Gastroesophageal sphincter (tissue), 4 donors: ENCODE measurements at places on chromosomes 5 and 9. TPM values are rescaled to one million over a fixed set of nuclear protein-coding genes. Genes with fewer than 3 reads are reported as not detected.

DNA sequence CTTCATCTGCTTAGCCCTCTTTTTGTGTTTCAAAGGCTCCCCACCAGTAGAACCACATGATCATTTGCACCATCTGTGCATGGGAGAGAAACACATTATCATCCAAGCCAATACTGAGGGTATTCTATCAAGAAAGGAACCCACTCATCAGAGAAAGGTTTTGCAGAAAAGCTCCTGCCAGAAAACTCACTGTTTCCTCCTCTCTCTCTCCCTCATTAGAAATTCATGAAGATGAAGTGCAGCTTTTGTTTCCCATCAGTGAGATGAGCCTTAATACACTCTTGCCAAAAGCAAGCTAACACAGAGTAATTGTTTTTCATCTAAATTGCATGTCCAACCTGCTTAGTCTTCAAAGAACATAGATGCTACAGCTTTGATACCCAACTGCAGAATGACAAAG, 142.4 kb upstream of the GRAMD2B start:
- ATAC-seq, result no peak

DNA sequence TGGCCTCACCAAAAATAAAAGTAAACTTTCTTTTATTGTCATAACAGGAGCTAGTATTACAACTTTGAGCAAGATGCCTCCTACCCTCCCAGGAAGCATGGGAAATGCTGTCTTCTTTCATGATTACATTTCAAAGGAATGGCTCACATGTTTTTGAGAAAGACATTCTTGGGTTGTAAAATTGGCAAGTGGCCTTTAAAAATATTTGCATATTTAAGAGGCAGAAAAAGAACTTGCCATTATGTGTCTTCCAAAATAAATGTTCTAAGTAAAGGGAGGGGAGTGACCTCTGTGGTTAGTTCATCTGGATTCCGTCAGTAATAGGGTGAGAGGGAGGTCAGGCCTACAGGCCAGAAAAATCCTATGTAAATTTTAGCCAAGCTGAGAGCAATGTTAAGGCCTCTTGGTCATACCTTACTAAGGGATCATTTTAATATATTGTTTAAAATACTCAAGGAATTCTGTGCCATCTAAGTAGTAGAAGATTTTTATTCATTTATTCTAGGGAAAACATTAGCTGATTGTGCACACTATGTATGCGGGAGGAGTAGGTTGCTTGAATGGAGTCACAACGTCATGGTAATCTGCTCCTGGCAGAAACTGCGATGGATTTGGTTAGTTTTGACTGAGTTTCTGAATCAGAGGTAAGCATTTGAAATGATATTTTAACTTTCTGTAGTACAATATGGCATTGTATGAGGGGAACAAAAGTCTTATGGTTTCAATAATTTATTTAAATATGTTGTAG, 1485.7 kb upstream of the CDH9 start:
- no peak for ATAC-seq

- ATAC-seq, result no peak
Observed at GRCh38 chr5:6746244-6746643, 33.0 kb downstream of the TENT4A start.

GRCh38 chr5:57054135-57054534, 102.2 kb upstream of the MIER3 start:
- ATAC-seq, result no peak

DNA sequence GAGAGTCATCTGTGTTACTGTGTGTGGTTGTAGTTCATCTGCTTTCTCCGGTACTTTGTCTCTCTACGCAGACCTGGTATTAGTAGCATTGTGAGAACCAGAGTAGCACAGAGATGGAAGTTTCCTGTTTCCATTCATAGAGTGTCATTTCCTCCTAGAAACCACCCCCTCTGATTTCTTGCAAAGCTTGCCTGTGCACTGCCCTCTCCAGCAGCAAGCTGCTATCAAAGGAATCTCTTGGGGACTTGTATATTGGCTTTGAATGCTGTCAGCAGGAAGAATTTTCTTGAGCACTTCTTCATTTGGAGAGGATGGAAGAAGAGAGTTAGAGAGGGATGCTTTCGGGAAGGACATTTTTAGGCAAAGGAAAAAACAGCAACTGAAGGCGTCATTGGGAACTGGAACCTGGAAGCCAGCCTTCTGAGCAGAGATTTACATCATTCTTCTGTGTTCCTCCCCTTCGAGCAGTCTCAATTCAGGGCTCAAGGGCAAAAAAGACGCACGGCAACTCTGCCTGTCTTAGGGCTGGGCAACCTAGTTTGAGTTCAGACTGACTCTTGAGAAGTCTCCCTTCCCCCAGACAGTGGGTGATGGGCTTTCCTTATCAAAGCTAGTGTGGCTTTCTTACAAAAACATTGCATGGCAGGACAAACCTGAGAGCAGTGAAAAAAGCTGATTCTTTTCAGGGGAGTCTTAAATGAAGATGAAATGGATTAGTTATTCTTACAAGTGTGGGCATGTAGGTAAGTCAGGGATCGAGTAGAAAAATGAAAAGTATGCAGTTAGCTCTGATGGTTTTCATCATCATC, 226.3 kb downstream of the AOPEP start:
- peak; percentile 70 for ATAC-seq

GRCh38 chr5:963673-964531, 44.7 kb upstream of the NKD2 start:
- no peak for ATAC-seq

DNA sequence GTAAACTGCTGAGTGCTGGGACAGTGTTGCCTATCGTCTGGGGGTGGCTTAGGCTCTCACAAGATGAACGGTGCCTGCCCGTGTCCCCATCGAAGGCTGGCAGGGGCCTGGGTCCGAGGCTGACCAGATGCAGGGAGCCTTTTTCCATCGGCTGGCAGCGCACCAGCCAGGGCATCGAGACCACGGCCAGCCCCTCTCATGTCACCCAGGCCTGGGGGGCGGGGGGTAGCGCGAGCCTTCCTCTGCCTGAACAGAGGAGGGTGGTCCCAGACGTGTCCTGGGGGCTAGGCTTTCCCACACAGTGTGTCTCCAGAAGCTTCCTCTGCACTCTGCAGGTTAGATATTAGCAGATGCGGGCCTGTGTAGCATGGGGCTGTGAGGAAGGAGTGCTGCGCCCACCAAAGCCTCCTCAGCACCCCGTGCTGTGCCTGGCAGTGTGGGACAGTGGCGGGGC, 17.3 kb downstream of the FGD3 start:
- ATAC-seq, result no peak

- ATAC-seq, result peak; percentile 72
Observed at GRCh38 chr5:57442080-57442839, 40.4 kb downstream of the ACTBL2 start.

DNA sequence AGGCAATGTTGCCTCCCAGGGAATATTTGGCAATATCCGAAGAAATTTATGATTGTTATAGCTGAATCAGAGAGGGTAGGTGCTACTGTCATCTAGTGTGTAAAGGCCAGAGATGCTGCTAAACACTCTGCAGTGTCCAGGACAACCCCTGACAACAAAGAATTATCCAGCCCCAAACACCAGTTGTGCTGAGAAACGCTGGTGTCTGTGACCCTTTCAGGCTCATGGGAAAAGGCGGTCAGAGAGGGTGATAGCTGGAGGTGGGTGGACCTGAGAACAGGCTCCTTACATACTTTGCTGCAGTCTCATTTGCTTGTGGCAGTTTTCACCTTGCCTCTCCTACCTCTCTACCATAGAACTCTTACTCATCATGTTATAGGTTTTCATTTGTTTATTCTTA, 295.3 kb upstream of the DMRT1 start:
- ATAC-seq, result no peak

- ATAC-seq, result peak; percentile 65
Observed at GRCh38 chr5:111694133-111694532, 62.9 kb downstream of the NREP start.

GRCh38 chr9:6829536-6829935, 71.8 kb downstream of the KDM4C start:
- ATAC-seq, result no peak

DNA sequence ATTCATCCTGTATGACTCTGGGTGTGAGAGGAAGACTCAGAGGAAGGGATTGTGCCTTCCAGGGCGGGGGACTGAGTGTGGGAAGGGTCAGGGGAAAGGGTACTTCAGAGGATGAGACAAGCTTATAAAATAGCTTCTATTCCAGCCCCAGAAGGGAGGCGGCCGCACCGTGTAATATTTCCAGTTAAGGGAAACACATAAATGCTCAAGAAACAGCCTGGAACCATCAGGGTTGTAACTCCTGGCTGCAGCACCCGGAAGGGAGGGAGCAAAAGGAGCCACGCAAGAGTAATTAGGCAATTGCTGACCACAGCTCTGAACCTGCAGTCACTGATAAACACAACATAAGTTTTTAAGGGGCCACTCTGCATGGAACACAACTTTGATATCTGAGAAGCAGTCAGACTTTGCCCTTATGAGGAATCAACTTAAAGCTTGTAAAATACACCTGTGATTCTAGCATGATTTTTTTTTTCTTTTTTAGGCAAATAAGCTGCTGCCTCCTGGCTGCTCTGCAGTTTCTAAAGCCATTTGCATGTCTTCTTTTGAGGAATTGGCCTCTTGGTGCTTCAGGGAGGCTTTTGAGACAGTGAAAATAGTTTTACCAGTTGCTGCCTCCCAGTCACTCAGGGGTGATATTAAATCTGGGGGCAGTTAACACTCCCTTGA, 382.7 kb downstream of the ENC1 start:
- ATAC-seq, result peak; percentile 93

GRCh38 chr9:98823666-98824334, 16.3 kb downstream of the GALNT12 start:
- no peak for ATAC-seq

DNA sequence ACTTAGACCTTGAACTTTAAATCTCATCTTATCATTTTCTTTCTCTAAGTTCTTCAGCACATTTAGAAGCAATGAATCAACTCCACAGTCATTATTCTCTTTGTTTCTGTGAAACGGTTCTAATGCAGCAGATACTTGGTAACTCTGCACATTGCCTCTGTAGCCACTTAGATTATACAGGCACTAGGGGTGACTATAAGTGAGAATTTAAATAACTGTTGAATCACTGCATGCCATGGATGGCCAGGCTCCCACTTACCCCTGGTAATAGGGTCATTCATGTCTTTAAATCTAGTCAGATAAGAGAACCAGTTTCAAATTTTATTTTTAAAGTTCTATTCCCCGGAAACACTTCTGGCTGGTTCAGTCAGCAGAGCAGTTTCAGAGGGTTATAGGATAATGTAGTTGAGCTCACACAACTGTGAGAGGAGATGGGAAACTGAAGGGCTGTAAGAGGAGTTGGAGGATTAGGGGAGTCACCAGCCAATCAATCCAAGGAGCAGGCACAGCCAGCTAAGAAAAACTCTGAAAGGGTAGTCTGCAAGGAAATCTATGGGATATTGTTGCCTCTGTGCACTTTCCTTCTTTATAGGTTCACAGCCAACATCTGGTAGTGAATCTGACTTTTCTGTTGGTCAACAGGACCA, 4.2 kb upstream of the MINAR2 start:
- no peak for ATAC-seq

DNA sequence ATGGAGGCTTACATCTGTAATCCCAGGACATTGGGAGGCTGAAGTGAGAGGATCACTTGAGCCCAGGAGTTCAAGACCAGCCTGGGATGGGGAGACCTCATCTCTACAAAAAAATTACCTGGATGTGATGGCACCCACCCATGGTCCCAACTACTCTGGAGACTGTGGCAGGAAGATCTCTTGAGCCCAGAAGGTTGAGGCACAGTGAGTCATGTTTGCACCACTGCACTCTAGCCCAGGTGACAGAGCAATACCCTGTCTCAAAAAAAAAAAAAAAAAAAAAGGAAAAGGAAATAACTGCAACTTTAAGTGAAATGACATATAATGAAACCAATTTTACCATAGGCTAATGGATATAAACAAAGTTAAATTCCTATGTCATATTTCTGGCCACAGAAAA, 152.1 kb upstream of the DHFR start:
- ATAC-seq, result no peak

Gene PTCD2
- 7.2 TPM for total RNA-seq

Gene ADAMTSL1
- 121 TPM for total RNA-seq

Gene IL17B
- 5.0 TPM for total RNA-seq

Gene RGMB
- total RNA-seq, result 248 TPM

Gene GBA2
- 53.4 TPM for total RNA-seq

Gene MTAP
- total RNA-seq, result 28.7 TPM
